Osteocyte (in vitro differentiated cells): ENCODE measurements at places on chromosomes 2 and 18. TPM values are rescaled to one million over a fixed set of nuclear protein-coding genes. Genes with fewer than 3 reads are reported as not detected.
A peak's percentile ranks its signal among the peaks of the same experiment; 100 is the strongest.

Gene IL18R1
- 0.26 and 0.38 TPM in 2 replicates for total RNA-seq

Gene ALPG
- total RNA-seq, result not detected in 2 replicates

- DNase-seq, result no peak
- H3K27me3 ChIP-seq, result peaks cover 58% of the 10 kb centered on the region
- H3K4me3 ChIP-seq, result no peak within 1 kb of the TSS
- peaks cover 5% of the 10 kb centered on the region for H3K36me3 ChIP-seq
- no peaks in the 10 kb centered on the region for H3K4me1 ChIP-seq
These were observed at the start of gene CXCR2 for GRCh38 chr2:218125626-218126080. TSS of gene CXCR2 (plus strand) at chr2:218126028. CDS start at chr2:218134802, 8,774 bp downstream.

GRCh38 chr2:96727431-96727830, 12.4 kb downstream of the LMAN2L start:
- DNase-seq, result no peak
- no peak overlapping the region for H3K4me3 ChIP-seq
- H3K27ac ChIP-seq, result no peak overlapping the region
- peaks cover 33% of the 10 kb centered on the region for H3K36me3 ChIP-seq
- H3K4me1 ChIP-seq, result peaks cover 6% of the 10 kb centered on the region

- no peak overlapping the region for H3K4me3 ChIP-seq
- H3K27ac ChIP-seq, result no peak overlapping the region
- H3K27me3 ChIP-seq, result peaks cover 35% of the 10 kb centered on the region
- no peaks in the 10 kb centered on the region for H3K36me3 ChIP-seq
These were observed 92.2 kb downstream of the CAPN13 start for GRCh38 chr2:30714811-30715709.

Gene DYNAP
- not detected in 2 replicates for total RNA-seq

GRCh38 chr2:85394261-85394681, 15.9 kb downstream of the CAPG start:
- no peak overlapping the region for H3K4me3 ChIP-seq
- peaks cover 5% of the 10 kb centered on the region for H3K4me1 ChIP-seq
- no peak for DNase-seq
- H3K27me3 ChIP-seq, result no peaks in the 10 kb centered on the region

DNA sequence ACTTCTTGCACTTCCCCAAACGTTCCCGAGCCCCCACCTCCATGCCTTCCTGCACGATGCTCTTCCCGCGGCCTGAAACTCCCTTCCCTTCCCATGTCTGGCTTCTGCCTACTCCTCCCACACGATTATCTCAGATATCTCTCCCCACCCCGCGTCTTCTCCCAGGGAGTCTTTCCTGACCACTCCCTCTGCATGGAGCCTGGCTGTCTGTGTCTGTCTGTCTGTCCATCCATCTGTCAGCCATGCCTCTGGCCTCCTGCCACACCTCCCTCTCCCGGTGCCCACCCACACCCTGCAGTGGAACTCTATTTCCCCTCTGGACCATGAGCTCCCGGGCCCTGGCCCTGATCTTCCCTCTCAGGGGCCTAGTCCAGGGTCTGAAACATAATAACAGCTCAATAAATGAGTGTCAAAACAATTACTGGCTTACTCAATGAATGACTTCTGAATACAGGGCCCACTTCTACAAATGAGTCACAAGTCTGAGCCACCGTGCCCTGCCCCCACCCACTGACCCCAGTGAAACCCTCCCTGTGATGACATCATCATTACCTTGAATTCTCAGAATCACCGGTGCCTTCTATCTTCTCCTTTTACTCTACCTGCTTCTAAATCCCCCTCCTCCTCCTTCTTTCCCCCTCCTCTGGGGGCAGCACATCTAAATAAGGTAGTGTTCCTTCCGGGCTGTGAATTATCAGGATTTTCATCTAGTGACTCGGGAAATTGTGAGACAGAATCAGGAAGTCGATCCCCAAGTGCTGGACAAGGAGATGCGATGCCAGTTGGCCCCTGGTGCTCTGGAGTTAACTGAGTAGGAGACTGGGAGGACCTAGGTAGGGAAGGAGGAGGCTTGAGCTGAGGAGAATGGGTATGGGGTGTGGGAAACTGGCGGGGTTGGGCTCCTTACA, 46.1 kb upstream of the PLB1 start:
- H3K4me3 ChIP-seq, result no peak overlapping the region
- H3K4me1 ChIP-seq, result peaks cover 29% of the 10 kb centered on the region
- no peaks in the 10 kb centered on the region for H3K27me3 ChIP-seq
- peak overlapping the region; percentile 16 for H3K27ac ChIP-seq
- H3K36me3 ChIP-seq, result no peaks in the 10 kb centered on the region
- no peak for DNase-seq
